AG08395 (cell line): ENCODE measurements at places on chromosomes 7 and 10.

- peak; percentile 70 for DNase-seq
Measured at GRCh38 chr7:29287366-29287765, 92.8 kb downstream of the CHN2 start.

DNA sequence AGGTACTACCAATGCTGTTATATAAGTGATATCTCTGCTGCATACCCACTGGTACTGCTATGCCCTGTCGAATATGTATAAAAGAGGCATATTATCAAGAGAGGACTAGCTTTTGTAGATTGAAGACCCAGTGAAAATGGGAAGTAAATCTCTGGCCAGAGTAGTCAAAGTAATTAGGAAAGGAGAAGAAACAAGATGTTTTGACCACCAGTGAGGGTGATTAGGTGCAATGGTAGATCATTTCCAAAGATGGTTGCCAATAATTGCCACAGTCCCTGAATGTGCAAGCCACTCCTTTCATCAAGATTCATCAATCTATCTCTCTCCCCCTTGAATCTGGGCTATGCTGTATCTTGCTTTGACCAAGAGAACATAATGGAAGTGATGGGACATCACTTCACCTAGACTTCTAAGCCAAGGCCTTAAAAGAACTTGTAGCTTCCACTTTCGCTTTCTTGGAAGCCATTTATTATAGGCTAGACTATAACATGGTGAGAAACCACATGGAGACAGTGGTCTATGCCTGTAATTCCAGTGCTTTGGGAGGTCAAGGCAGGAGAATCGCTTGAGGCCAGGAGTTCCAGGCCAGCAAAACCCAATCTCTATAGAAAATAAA lies 52.6 kb upstream of the ST8SIA6 start:
- DNase-seq = no peak

DNA sequence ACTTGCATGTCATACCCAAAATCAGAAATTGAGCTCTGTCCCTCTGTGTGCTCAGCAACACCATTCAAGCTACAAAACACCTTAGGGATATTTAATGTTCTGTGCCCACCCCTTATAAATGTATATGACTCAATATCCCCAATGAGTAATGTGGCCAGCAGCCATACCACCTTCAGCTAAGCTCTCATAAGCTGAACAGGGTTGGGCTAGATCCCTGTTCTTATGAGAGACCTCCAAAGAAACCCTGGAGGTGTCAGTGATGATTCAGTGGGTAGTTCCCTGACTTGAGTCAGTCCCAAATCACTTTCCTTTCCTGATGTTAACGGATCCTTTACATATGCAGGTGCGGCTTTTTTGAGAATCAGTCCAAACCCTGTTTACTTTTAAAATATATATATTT lies 253.8 kb downstream of the CREB5 start:
- DNase-seq = no peak

- no peak for DNase-seq
Measured at GRCh38 chr10:7903851-7904250, 85.5 kb downstream of the TAF3 start.

DNA sequence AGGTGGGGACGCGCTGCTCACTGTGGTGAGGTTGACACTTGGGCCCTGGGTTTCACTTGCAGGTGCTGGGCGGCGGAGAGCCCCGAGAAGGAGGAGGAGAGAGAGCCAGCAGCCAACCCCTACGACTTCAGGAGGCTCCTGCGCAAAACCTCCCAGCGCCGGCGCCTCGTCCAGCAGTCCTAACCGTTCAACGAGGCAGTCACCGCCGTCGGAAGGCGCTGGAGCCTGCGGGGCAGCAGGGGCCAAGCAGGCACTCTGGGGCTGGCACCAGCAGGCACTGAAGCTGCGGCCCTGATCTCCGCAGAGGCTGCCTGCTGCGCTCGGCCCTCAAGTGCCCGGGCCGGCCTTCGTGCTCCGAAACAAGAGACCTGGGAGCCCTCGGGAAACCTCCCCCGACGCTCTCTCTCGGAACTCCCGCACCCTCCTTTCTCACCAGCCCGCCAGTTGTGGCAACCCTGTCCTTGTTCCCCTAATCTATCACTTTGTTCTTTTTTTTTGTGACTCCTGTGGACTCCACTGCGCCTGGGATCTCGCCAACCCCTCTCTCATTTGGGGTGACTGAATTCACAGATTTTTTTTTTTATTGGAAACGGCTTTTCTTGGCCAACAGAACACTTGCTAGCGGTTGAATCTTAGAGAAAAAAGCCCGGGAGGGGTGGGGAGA lies 4.7 kb upstream of the GAD2 start:
- no peak for DNase-seq

DNA sequence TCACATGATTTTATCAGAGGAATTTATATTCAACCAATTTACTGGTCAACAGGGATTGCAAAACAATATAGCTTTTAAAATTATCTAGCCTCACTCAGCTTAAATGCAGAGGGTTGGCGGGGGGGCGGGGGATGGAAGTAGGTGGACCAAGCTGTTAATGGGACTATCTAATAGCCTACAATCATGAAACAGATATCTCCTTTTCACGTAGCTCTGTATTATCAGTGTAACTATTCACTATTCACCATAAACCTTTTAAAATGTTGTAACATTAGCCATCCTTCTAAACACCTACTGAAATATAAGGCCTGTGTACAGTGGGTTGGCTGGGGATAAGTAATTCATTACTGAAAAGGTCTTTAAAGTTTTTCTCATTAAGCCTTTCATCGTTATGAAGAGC lies 56.2 kb downstream of the MINDY3 start:
- no peak for DNase-seq

- no peak for DNase-seq
Measured at GRCh38 chr7:120402079-120402767, 129.2 kb downstream of the KCND2 start.

- peak; percentile 75 for DNase-seq
Measured at GRCh38 chr7:132422502-132423111, 153.7 kb downstream of the PLXNA4 start.

GRCh38 chr7:77811516-77812289 lies 13.1 kb downstream of the PHTF2 start:
- no peak for DNase-seq

- DNase-seq = no peak
Measured at GRCh38 chr7:139091677-139091996, 17.9 kb downstream of the ZC3HAV1 start.

- no peak for DNase-seq
Measured at GRCh38 chr7:84190016-84190705, 4.4 kb downstream of the SEMA3A start.

DNA sequence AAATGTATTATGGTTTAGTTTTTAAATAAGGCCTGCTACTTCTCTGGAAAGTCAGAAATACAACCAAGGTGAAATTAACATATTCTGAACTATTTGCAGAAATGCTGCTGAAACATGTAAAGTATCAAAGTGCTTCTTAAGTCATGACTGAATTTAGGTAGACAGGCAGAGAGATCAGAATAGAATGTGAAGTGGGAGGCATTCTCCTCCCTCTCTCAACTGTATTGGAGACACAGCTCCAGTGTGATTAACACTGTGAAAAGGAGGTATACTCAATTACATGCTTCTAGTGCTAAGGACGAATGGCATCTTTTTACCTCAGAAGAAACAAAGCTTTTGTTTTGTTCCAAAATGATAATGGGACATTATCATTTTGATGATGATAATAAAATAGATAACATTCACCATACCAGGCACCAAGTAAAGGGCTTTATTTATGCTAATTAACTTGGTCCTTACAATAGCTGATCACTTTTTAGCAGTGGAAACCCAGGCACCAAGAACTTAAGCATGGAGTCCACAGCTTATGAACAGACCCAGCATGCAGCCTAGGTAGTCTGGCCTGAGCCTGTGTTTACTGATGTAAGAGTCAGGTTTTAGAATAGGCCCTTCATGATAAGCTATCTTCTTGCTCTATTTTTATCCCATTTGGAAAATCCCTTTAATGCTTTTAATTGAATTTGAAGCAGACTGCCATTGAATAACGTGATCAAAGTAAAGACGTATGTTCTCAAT lies 26.0 kb downstream of the PPP1R9A start:
- no peak for DNase-seq

- DNase-seq = peak; percentile 67
Measured at GRCh38 chr7:66150471-66150870, 35.8 kb downstream of the CRCP start.

- no peak for DNase-seq
Measured at GRCh38 chr10:131580076-131580652, 268.6 kb upstream of the TCERG1L start.

- DNase-seq = no peak
Measured at GRCh38 chr7:118072893-118073674, 110.9 kb upstream of the LSM8 start.

DNA sequence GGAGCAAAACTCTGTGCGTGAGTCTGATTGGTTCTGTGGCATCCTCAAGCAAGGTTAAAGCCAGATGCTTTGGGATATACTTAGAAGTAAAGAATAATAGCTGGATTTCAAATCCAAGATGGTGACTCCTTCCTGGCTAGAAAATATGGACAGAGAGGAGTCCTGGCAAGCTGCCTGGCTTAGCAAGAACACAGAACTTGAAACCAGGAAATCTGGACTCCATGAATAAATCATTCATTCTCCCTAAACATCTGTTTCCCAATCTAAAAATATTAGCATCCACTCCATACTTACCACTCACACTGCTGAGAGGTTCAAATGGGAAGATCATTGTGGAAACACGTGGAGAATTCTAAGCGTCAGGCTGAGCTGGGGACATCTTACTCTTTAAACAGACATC lies 1074.1 kb upstream of the AUTS2 start:
- no peak for DNase-seq

DNA sequence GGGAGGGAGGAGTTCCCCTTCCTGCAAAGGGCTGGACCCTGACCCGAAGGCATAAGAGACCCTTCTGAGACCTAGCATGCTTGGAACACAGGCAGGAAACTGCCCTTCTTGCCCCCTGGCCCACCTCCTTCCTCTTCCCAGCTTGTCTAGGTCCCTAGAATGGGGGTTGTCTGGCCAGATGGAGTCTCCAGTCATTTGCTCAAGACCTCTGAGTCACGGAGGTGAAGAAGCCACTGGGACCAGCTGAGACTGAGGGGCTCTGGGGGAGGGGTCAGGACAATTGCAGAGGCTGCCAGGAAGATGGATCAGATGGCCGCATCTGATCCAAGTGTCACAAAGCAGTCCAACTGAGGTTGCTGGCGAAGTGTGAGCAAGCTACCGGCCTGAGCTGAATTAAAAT lies 46.2 kb downstream of the COL13A1 start:
- DNase-seq = peak; percentile 22

- no peak for DNase-seq
Measured at GRCh38 chr7:130303127-130303526, 10.2 kb downstream of the CPA4 start.
